Stimulated activated CD8-positive, alpha-beta memory T cell treated with anti-CD3 and anti-CD28 coated beads, Interleukin-12 subunit alpha, Interleukin-12 subunit beta, amount 100 ng/mL, for 1 hour (primary cell): ENCODE measurements at places on chromosomes 13 and 19.

GRCh38 chr19:50357178-50358100, 8.0 kb downstream of the NAPSA start:
- peak; percentile 82 for DNase-seq

- DNase-seq, result no peak
Observed at GRCh38 chr13:72716776-72717175, 10.7 kb downstream of the MZT1 start.

GRCh38 chr13:98484289-98485219, 92.4 kb downstream of the STK24 start:
- DNase-seq, result peak; percentile 39

DNA sequence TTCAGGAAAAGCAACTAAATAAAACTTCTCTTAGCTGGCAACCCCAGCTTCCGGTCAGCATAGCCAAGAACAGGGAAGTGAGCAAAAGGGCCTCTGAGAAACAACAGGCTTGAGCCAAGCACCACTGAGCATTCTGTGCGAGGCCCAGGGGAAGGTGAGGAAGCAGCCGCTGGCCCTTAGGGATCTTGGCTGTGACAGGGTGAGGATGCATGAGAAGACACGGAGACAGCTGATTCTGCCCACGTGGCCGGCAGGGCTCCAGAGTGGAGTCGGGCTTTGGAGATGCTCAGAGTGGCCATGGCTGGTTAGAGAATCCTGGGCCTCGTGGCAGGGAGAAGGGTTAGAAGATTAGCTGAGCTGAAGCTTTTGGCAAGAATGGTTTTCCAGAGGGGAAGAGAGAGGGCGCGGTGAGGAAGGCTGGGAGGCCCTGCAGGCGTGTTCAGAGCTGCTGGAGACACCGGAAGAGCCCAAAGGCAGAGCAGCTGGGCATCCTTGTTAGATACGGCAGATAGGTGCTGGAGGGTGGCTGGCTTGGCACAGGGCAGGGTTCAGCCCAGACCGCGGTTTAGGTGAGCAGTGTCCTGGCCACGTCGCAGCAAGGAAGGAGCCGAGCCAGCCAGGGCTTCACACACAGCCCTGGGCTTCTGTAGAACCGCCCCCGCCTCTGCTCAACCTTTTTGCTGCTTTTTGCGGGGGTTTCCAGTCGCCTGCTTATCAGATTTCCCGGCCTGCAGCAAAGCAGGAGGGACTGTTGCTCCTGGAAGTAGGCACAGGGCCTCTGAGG, 17.3 kb downstream of the UPF1 start:
- no peak for DNase-seq

DNA sequence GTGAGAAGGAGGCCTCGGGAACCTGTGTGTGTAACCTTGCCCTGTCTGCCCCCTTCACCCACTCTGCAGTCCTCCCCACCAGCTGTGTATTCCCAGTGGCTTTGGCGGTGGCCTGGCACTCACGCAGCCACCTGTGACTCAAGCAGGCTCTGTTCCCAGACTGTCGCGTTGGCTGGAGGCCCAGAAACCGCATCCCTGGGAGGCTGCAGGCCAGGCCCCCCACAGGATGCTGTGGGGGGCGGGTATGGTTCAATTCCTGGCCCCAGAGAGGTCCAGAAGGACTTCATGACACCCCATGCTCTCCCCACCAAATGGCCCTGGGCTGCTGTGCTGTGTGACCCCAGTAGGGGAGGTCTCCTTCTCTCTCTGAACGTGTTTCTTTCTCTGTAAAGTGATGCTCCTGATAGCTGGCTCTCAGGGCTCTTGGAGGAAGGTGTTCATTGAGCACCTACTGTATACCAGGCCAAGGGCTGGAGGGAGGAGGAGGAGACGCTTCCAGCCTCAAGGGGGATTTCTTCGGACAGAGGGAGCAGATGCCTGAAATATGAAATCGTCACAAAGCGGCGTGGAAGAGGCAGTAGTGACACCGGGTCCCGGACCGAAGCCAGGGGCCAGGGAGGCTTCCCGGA, 1.9 kb upstream of the LINGO3 start:
- no peak for DNase-seq

GRCh38 chr13:110327051-110327721, 20.1 kb downstream of the COL4A2 start:
- DNase-seq, result no peak

- no peak for DNase-seq
Observed at GRCh38 chr19:55579766-55580621, 654 bp downstream of the ZNF579 start.

DNA sequence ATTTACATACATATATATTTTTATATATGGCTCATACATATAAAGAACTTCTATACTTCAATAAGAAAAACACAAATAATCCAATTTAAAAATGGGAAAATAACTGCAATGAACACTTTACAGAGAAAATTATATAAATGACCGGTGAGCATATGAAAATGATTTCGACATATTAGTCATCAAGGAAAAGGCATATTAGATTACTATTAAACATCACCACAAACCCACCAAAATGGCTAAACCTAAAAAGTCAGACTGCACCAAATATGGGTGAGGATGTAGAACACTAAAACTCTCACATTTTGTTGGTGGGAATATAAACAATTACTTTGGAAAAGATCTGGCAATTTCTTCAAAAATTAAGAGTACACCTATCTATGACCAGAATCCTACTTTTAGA, 316.2 kb downstream of the ENOX1 start:
- no peak for DNase-seq

DNA sequence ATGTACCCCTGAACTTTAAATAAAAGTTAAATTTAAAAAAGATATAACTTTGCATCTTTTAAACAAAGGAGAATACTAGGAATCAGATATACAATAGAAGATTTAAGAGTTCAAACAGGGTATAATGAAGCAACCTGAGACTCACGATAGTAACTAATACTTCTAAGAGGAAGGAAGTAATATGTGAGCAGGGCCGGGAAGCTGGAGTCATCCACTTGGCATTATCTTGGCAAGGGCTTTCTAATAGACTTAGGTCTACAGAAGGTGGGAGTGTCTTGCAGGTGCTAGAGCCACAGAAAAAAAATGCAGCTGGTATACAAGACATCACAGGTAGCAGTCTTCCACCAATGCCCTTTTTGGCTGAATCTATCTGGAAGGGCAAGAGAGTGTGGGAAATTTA, 231.9 kb downstream of the KCTD12 start:
- DNase-seq, result no peak

DNA sequence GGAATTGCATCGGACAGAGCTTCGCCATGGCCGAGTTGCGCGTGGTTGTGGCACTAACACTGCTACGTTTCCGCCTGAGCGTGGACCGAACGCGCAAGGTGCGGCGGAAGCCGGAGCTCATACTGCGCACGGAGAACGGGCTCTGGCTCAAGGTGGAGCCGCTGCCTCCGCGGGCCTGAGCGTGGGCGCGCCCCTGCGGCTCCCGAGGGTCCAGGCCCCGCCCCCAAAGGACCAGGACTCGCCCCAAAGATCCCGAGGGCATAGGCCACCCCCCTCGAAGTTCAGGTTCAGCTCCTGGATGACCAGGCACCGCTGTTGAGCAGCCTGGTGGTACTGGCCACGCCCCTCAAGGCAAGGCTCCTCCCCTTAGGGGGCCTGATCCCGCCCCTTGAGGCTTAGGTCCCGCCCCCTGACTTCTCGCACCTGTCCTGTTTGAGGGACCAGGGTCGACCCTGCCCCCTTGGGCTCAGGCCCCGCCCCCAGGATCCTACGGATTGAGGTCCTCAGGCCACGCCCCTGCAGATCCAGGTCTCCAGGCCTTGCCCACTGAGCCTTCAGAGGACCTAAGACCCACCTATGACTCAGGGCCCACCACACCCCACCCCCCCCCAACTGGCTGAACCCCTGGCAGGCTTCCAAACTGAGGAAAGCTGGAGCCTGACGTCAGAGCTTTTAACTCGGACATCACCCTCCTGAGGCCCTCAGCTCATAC, 43.1 kb downstream of the CYP4F22 start:
- peak; percentile 40 for DNase-seq

- no peak for DNase-seq
Observed at GRCh38 chr13:41709511-41709910, 251.4 kb downstream of the VWA8 start.
